Activated naive CD4-positive, alpha-beta T cell treated with anti-CD3 and anti-CD28 coated beads for 36 hours (primary cell): ENCODE measurements at places on chromosomes 3 and 15. TPM values are rescaled to one million over a fixed set of nuclear protein-coding genes. Genes with fewer than 3 reads are reported as not detected.

Gene MYZAP
- total RNA-seq: 0.38 TPM

Gene RPL4
- 6,298 TPM for total RNA-seq

DNA sequence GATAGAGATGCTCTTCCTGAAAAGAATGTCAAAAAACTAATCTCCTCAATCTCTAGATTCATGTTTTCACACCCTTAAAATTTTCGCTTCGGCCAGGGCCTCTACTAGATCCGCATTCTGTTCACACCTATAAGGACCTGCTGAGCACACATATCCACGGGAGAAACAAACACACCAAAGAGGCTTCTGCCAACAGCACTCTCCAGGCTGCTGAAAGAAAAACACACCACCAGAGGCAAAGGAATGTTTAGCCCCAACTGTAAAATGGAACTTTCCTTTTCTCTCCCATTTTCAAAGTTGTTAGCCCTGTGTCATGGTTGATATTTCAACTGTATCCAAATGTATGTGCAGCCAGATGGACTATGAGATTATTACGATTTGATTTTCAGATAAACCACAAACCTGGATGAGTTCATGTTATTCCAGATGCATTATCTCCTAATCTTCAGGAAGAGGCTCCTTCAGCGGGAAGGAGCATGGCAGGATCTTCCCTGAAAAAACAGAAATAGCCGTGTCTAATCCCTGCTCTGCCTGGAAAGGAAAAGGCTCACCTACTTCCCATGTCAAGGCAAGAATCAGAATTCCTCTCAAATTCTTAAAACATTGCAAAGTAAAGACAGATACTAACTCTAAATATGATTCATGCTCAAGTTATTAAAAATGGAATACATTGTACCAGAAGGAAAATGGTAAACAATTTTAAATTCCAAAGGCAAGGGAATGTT, 442.7 kb upstream of the NR2F2 start:
- H3K27me3 ChIP-seq: no peaks in the 10 kb centered on the region
- no peak overlapping the region for H3K27ac ChIP-seq
- no peak for DNase-seq
- H3K36me3 ChIP-seq: no peaks in the 10 kb centered on the region
- no peak overlapping the region for H3K4me3 ChIP-seq
- no peaks in the 10 kb centered on the region for H3K4me1 ChIP-seq

Gene CCR8
- total RNA-seq: not detected

Gene GTF2A2
- total RNA-seq: 146 TPM

Gene SPESP1
- 0.47 TPM for total RNA-seq

Gene MESP2
- not detected for total RNA-seq

DNA sequence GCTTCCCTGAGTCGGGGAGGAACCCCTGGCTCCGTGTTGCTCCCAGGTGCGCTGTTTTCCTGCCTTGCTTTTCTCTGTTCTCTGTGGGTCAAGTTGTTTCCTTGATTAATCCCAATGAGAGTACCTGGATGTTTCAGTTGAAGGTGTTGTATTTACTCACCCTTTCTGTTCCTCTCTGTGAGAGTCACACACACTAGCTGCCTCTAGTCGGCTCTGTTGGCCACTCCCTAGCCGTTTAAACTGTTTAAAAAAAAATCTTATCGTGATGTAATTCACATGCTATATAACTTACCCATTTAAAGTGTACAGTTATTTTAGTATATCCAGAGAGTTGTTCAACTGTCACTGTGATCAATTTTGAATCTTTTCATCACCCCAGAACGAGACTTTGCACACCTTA, 74.0 kb downstream of the AKAP13 start:
- H3K4me3 ChIP-seq: no peak overlapping the region
- DNase-seq: no peak
- peaks cover 18% of the 10 kb centered on the region for H3K36me3 ChIP-seq
- H3K4me1 ChIP-seq: peaks cover 63% of the 10 kb centered on the region
- H3K27ac ChIP-seq: no peak overlapping the region

- H3K27ac ChIP-seq: no peak overlapping the region
- H3K4me1 ChIP-seq: no peaks in the 10 kb centered on the region
- no peaks in the 10 kb centered on the region for H3K27me3 ChIP-seq
- no peaks in the 10 kb centered on the region for H3K36me3 ChIP-seq
- no peak for DNase-seq
These were observed 5.9 kb upstream of the DNAJB8 start for GRCh38 chr3:128472449-128473179.

DNA sequence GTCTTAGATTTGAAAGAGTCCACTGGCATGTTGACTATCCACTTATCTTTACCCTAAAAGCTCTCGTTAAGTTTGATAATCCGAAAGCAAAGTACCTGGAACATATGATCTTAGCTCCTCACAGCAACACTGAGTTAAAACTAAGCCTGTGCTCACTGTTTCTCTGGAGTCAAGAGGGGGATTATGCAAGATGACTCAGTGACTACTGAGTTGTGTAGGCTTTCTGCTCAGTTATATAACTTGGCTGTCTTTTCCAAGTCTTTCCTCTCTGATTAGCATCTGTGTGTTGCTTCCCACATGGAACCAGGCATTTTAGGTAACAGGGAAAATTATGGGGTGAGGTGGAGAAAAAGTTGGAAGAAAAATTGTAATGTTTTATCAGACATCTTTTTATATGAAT, 31.2 kb upstream of the MYO5C start:
- DNase-seq: no peak
- no peak overlapping the region for H3K27ac ChIP-seq
- H3K36me3 ChIP-seq: peaks cover 10% of the 10 kb centered on the region
- peaks cover 6% of the 10 kb centered on the region for H3K4me1 ChIP-seq
- no peaks in the 10 kb centered on the region for H3K27me3 ChIP-seq

DNA sequence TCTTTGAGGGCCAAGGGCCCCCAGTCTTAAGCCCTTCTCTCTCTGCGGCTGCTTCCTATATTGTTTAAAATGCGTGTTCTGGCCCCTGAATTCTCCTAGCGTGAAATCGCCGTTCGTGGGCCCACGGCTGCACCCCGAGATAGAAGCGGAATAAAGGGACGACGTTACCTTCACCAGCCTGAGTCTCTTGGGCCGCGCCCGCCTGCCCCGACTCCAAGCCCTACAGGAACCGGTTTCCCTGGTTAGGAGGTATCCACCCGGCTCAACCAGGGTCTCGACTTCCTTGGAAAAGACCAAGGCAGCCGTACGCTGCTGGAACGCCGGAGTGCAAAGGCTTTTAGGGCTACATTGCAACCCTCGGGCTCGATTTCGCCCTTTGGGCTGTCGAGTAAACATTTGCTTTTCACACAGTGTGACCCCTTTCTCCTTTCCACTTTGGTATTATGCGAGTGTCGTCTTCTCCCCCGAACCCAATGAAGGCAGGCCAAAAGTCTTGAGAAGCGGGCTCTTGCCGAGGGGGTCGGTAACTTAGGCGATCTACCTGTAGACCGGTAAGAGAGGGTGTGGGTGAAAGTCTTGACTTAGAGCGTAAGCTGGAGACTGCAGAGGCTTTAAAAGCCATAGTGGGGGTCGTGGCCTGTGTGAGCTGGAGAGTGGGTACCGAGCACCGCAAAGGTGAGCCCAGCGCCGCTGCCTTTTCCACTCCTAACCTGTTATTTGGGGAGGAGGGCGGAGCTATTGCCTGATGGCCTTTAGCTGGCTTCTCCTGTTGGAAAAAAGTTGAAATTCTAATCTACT, 2.0 kb downstream of the TRIM71 start:
- no peak overlapping the region for H3K4me3 ChIP-seq
- no peaks in the 10 kb centered on the region for H3K36me3 ChIP-seq
- H3K27ac ChIP-seq: no peak overlapping the region
- peaks cover 20% of the 10 kb centered on the region for H3K4me1 ChIP-seq
- no peak for DNase-seq

GRCh38 chr3:31503456-31503855, 29.3 kb upstream of the STT3B start:
- DNase-seq: no peak
- no peaks in the 10 kb centered on the region for H3K36me3 ChIP-seq
- H3K27me3 ChIP-seq: no peaks in the 10 kb centered on the region
- H3K4me1 ChIP-seq: peaks cover 33% of the 10 kb centered on the region

Gene P2RY12
- total RNA-seq: not detected

DNA sequence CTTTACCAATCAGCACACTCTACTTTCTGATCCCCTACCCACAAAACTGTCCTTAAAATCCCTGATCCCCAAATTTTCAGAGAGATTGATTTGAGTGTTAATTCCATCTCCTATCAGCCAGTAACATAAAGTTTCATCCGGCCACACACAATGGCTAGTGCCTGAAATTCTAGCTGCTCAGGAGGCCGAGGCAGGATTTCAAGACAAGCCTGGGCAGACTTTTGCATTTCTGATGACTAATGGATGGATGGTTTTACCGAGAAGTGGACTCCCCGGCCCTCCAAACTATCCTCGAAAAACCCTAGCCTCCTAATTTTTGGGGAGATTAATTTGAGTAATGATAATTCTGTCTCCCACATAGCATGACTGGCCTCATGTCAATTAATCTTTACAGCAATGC, 269.8 kb upstream of the POU1F1 start:
- peaks cover 6% of the 10 kb centered on the region for H3K27me3 ChIP-seq
- H3K4me1 ChIP-seq: no peaks in the 10 kb centered on the region
- DNase-seq: no peak

- peaks cover 8% of the 10 kb centered on the region for H3K4me1 ChIP-seq
- no peak overlapping the region for H3K27ac ChIP-seq
- H3K27me3 ChIP-seq: peaks cover 7% of the 10 kb centered on the region
- H3K4me3 ChIP-seq: no peak overlapping the region
These were observed 236.0 kb downstream of the EDEM1 start for GRCh38 chr3:5423523-5423922.

DNA sequence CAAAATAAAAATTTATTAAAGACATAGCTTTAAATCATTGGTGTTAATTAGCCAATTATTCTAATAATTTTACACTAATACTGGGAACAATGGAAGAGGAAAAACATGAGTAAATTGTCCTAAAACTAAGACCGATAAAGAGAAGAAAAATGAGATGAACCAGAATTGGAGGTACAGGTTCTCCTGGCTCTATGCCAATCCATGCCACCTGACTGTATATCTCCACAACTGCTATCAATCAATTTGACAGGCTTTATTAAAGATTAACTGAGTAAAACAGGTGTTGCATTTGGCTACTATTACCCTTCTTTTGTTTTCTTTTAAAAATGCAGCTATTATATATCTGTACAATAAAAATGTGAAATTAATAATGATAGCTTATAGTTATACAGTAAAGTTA, 850.0 kb downstream of the CADM2 start:
- H3K27me3 ChIP-seq: no peaks in the 10 kb centered on the region
- no peaks in the 10 kb centered on the region for H3K4me1 ChIP-seq
- H3K27ac ChIP-seq: no peak overlapping the region
- no peak overlapping the region for H3K4me3 ChIP-seq
- DNase-seq: no peak

Gene PLA2G4E
- not detected for total RNA-seq

DNA sequence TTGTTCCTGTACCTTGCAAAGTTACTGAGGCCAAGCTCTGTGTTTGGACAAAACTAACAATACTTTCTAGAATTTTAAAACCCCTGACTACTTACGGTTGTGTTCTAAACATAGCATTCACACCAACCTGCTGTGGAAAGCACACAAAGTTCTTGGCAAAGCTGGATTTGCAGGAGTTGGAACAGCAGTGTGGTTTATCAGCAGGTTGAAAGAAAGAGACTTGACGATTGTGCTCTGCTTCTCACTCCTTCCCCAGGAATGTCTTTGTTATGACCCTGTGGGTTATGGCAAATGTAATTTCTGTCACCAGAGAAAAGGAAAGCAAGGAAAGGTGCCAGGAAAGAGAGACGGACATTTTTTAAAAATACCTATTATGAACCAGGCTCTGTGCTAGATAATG, 165.5 kb upstream of the TGFBR2 start:
- H3K27me3 ChIP-seq: no peaks in the 10 kb centered on the region
- peaks cover 16% of the 10 kb centered on the region for H3K4me1 ChIP-seq
- H3K4me3 ChIP-seq: no peak overlapping the region
- no peak for DNase-seq
- no peak overlapping the region for H3K27ac ChIP-seq

Gene MAP1A
- 1.2 TPM for total RNA-seq

DNA sequence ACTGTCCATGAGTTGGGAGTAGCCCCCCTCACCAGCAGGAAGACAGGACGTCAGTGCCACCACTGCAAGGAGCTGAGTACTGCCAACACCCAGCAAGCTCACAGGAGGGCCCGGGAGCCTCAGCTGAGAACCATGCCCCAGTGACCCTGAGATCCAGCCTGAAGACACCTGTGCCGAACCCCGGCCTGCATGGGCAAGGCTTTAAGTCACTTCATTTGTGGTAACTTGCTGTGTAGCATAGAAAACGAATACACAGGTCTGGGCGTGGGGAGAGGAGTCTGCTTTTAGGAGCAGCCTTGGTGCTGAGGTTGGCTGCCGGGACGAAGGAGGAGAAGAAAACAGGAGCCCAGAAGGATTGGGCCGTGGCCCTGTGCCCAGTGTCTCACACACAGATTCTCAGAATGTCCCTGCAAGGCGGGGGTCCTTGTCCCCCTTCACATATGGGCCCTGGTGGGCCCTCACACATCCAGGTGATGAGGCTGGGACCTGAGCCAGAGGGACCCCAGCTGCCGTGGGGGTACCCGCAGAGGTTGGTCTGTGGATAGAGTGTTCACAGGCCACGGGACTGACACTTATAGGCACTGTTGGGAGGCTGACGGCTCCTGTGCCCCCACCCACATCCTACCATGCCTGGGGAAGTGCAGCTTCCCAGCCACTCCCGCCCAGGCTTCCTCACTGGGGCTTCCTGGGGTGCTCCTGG, 85.3 kb downstream of the PLXNA1 start:
- H3K36me3 ChIP-seq: no peaks in the 10 kb centered on the region
- H3K4me1 ChIP-seq: no peaks in the 10 kb centered on the region
- peaks cover 2% of the 10 kb centered on the region for H3K27me3 ChIP-seq
- H3K4me3 ChIP-seq: no peak overlapping the region

DNA sequence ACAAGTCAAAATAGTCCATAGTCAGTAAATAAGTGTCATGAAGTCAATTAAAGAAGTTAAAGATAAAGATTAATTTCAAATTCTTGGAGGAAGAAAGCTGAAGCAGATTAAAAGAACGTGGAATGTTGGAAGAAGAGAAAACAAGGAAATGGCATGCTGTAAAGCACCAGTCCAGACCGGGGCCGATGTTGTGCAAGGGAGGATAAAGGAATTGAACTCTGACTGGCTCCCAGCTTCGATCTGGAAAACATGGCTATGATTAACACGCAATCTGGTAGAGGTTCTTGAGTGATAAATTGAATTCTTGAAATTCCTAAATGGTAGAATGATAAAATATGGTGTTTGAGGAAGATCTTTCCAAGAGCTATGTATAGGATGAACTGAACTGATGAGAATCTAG, 194.4 kb downstream of the MEIS2 start:
- no peaks in the 10 kb centered on the region for H3K4me1 ChIP-seq
- peaks cover 13% of the 10 kb centered on the region for H3K27me3 ChIP-seq
- no peaks in the 10 kb centered on the region for H3K36me3 ChIP-seq
- H3K27ac ChIP-seq: no peak overlapping the region
- DNase-seq: no peak

GRCh38 chr15:62867844-62868243, 174.7 kb upstream of the TPM1 start:
- H3K36me3 ChIP-seq: no peaks in the 10 kb centered on the region

DNA sequence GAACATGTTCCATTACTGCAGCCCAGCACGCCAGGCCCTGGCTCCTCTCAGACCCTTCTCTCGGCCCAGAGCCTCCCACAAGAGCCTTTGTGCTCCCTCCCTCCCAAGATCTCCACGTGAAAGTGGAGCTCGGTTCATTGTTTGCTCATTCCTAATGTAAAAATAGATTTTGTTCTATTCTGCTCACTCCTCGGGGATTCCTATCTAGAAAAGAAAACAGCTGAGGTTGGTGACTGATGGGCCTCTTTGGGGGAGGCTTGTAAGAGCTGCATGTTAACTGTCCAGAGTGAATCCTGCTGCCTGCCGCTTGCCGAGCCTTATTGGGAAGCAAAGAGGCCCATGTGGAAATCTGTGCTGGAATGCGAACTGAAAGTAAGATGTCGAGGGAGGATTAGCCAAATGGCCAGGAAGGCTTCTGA, 267.1 kb downstream of the LRTM1 start:
- no peak overlapping the region for H3K4me3 ChIP-seq
- no peak overlapping the region for H3K27ac ChIP-seq
- DNase-seq: no peak
- H3K36me3 ChIP-seq: no peaks in the 10 kb centered on the region
